ENCODE measurements at places on chromosomes 2 and 18.

DNA sequence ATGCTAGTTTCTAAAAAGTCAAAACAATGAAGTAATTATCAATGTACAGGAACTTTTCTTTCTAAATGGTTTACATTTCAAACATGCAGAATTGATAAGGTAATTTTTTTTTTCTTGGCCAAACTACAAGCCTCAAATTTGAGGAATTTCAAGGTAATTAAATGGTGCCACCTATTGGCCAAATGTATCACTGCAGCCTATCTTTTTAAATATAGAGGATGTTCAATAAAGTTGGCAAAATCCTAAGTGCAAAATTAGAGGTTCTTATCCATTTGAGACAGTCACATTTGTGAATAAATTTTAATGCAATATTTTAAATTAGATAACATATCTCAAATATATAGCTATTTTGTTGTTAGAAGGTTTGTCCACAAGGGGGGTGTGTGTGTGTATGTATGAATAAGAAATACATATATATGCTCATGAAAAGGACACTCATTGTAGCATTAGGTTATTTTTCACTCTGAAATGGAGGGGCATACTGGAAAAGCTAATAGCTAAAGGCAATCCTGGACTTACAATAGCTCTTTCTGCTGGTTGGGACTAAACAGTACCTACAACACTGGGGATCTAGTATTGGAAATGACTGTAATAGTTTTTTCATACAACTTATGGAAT lies 26.2 kb downstream of the MMADHC start:
- DNase-seq, result no peak

DNA sequence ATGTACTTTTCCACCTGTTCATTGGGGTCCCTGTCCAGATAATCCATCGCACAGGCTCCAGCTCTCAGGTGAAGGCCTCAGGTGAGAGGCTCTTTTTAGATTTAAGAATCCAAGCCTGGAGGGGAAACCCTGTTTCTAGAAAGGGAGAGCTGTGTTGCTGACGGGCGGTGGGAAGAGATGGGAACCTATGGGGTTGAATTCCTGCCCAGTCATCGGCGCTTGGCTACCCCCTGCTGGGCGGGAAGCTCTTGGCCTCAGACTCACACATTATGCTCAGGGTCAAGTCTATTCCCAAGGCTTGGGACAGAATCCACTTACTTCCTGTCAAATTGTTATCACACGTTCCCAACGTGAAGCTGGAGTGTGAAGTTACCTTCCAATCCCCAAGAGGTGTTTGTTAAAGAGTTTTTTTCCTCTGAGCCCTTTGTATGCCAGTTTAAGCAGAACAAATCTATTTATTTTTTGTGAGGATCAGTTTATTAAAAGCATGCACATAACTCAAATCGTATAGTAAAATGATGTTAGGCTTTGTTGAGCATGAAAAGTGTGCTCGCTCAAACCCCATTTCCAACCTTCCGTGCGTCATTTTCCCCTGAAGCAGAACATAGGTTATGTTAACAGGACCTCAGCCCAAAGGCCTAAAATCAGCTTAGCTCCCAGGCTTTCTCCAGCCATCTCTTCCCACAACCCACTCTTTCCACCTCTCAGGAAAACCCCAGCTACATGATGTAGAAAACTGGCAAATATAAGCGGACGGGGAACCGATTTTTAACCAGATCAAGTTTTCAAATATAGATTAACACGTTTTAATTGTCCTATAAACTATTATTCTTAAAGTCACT lies 181.7 kb upstream of the ETAA1 start:
- no peak for DNase-seq

- no peak for DNase-seq
These were observed 333.1 kb downstream of the RND3 start for GRCh38 chr2:150154308-150154797.

GRCh38 chr2:232839411-232840079 lies 30.5 kb upstream of the SNORC start:
- peak; percentile 7 for DNase-seq

DNA sequence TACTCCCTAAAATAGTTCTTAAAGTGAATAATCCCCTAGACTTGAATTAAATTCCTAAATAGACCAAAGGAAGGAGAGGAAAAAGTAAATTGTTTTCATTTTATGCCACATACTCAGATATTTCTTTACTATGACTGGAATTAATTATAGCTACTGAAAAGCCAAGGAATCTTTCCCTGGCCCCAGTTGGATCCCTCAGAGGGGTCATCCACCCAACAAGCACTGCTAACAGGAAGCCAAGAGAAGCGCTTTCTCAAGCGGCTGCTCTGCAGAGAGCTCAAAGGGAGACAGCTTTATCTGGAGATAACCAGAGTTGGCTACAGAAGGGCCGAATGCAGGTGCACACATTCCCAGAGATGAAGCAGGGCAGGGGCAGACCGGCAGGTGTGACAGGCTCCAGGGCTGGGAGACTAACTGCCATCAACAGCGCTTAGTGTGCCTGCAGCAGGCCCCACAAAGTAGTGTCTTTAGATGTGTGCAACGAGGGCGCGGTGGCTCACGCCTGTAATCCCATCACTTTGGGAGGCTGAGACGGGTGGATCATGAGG lies 51.1 kb downstream of the POLR1A start:
- DNase-seq, result no peak

GRCh38 chr18:24055878-24056277 lies 41.3 kb downstream of the TTC39C start:
- no peak for DNase-seq

DNA sequence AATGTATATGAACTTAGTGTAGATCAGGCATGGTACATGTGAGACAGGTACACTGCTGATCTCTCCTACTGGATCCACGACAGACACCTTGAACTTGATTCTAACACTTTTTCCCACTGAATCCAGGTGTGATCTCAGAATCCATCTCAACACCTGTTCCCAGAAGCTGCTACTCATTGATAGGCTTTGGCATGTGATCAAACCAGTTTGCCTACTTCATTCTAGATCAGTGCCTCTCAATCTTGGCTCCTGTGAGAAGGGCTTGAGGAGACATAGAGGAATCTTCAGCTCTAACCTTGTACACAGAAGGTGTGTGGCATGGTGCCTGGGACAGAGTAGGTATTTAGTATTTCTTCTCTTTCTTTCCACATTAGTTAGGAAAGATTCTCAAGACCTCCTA lies 212.3 kb upstream of the ATP5MC3 start:
- no peak for DNase-seq

- DNase-seq, result no peak
These were observed 248.1 kb downstream of the CELF4 start for GRCh38 chr18:37317486-37317885.

DNA sequence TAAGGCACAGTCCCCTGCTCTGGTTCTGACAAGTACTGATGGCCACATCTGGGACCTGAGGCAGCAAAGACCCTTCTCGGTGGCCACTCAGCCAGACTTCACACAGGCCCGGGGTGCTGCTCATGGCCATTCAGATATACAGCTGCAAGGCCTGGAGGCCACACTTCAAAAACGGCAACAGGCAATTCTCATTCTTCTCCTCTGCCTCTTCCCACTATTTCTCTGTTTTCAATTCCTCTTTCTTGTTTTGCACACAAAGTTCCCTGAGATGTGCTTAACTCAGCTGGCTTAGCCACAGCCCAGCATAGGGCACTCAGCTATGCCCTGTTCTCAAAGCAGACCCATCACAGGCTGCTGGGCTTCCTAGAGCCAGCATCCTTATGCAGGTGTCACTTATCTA lies 29.9 kb downstream of the PTPN18 start:
- DNase-seq, result no peak

DNA sequence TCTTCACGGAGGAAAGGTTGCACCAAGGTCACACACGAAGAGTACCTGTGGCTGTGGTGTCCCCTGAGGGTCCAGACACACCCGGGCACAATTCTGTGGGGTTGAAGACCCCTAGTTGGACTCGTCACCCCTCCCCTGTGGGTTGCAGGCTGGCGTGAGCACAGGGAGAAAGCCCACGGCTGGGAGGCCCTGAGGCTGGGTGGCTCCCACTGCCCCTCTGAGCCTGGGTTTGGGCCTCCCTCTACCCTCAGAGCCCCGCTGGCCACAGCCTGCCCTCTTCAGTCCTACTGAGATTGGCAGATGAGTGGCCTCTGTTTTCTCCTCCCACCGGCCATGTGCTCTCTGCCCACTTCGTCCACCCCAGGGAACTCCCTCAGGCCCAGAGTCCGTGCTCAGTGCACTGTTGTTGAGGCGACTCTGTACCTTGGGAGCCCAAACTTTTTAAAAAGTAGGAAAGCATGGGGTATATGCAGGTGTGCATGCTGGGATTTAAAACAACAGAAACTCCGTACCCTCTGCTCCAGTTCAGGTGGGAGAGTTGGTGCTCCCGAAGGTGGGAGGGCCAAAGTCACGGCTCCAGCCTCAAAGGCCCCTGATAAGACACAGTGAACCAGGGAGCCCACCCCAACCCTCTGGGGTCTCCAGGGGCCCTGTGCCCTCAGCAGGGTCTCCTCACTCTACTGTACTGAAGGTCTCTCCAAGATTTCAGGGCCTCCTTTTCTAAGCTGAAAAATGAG lies 19.1 kb downstream of the RAMP1 start:
- DNase-seq, result no peak

GRCh38 chr2:241511091-241511741 lies 2.8 kb upstream of the STK25 start:
- no peak for DNase-seq

- no peak for DNase-seq
These were observed 133.1 kb downstream of the SH3RF3 start for GRCh38 chr2:109261906-109262631.

DNA sequence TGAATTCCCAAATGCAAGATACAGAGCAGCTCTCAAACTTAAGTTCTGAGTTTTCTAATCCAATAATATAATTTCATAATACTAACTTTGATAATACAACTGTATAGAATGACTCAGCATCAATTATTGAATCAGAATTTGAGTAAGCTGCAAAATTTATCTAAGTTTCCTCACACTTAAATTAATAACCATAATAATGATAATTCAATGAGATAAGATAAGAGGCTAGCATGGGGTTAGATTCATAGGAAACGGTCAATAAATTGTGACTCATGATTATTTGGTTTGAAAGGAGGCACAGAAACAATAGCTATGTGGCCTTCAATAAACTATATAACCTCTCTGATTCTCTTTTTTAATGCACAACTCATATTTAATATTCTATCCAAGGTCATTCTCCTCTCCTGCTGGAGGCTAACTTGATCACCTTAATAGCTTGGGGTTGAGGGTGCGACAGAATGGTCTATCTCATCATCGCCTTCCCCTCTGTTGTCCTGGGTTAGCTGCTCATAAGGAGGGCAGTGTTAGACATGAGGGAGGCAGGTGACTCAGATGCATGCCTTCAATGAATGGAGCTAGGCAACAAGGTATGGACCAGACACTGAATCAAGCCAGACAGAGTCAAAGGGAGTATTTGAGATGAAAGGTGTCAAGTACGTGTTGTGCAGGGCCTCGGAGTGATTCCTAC lies 36.2 kb upstream of the BMP10 start:
- DNase-seq, result no peak

GRCh38 chr2:26597197-26597596 lies 44.0 kb downstream of the CIB4 start:
- no peak for DNase-seq

DNA sequence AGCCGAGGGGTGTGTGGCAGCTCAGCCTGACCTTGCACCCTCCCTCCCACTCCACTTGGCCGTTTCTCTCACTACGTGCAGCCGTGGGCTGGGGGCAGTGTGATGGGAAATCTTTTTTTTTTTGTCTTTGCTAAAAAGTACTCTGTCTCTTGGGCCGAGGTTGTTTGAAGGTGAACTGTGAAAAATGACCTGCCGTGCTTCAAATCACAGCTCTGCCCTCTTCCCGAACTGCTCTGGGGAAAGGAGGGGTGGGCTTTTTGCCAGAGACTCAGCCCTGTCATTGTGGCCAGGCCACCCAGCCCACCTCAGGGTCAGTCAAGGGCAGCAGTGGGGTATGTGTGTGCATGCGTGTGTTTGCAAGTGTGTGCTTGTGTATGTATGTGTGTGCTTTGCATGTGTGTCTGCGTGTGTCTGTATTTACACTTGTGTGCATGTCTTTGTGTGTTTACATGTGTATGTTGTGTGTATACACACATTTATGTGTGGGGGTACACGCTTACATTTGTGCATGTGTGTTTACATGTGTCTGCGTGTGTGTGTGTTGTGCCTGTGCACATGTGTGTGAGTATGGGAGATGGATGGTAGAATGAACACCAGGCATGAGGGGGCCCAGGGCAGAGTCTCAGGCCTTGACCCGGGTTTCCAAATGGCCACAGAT lies 61.3 kb upstream of the HAAO start:
- DNase-seq, result no peak

GRCh38 chr2:143901185-143901842 lies 618.6 kb downstream of the ZEB2 start:
- DNase-seq, result no peak

DNA sequence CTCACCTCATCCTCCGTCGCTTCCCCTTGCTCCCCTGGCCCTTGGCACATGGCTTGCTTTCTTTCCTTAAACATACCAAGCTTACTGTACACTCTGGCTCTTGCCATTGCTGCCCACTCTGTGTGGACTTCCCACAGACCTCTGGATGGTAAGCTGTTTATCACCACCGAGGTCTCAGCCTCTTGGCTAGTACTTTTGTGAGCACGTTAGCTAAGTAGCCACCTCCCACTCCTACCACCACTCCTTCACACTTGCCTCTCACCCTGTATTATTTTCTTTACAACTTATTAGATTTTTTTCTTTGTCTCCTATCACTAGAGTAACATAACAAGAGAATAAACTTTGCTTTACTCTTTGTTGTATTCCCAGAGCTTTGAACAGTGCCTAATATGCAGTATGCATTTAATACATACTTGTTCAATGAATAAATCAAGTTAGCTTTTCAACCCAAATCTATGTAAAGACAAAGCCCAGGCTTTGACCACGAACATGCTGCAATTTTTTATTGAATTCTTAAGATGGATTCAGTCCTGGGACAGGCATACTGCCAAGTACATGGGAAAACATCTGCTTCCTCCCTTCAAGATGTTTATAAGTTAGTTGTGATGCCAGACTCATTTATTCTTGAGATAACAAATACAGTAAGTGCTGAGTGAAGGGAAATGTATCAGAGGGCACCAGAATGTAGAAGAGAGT lies 25.0 kb upstream of the MSGN1 start:
- DNase-seq, result no peak

DNA sequence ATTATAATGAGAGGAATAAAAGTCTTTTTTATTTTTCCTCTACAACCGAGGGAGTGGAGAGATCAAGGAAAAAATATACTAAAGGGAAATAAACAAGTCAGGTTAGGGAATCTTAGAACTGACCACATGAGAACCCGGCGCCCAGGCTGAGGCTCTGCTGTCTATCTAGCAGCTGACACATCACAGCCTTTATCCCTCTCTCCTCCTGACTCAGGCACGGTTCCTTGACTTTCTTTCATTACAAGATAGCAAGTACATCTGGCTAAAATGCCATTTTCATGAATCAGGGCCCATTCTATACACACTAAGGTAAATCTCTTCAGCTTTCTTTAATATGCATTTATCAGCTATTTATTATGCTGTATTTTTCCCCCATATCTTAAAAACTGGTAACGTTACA lies 296.0 kb downstream of the TMX3 start:
- DNase-seq, result no peak

DNA sequence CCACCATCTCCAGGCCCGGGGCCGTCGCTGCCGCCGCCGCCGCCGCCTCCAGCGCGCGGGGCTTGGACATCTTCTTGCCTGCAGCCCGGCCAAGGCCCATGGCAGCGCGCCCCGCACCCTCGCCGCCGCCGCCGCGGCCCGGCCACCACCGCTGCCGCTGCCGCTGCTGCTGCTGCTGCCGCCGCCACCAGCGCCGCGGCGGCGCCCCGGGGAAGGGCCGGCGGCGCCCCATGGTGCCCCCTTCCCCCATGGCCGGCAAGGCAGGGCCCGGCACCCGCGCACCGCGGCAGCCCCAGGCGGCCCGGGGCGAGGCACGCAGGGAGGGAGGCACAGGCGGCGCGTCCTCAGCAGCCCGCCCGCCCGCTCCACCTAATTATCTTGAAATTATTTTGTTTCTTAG lies 3057.4 kb downstream of the RPIA start:
- DNase-seq, result peak; percentile 2

Measured in CD4-positive, alpha-beta T cell treated with Interferon alpha-2 for 1 hour (primary cell).